Fibroblast of upper back skin (primary cell): ENCODE measurements at places on chromosomes 6 and 20.

DNA sequence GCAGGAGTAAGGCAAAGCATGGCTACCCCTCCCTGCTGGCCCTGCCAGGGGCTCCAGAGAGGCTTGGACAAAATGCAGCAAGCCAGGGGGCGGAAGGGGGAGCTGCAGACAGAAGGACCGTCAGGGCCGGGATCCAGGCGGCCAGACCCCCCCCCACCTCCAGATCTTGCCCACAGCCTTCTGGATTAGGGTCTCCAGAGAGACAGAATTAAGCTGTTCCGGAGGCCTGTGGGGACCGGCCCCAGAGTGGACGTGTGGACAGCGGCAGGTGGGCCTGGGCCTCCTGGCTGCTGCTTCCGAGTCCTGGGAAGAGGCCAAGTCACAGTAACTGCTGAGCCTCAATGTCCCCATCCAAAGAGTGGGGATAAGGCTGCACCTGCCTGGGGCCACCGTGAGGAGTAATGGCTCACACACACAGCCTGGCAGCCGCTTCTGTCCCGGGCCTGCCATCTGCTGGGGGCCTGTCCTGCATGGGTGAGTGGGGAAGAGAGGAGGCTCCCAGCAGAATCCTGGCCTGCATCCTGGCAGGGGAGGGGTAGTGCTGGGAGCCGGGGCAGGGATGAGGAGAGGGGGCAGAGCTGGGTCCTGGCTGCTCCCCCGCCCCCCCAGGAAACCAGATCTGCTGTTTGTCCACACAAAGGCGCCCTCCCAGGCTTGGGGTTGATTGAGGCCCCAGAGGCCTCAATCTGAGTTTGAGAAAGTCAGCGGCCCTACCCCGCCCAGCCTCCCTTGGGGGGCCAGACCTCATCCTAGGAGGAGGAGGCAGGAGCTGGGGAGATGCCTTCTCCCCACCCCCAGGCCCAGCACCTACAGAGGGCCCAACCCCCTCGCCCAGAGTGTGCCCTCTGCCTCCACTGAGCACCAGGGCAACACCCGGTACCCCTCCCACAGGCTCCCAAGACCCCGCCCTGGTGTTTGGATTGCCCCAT is 3.9 kb downstream of the LAMA5 start:
- no peak for DNase-seq

- peak; percentile 47 for DNase-seq
These were observed 112.0 kb upstream of the BEND6 start for GRCh38 chr6:56842686-56843475.

DNA sequence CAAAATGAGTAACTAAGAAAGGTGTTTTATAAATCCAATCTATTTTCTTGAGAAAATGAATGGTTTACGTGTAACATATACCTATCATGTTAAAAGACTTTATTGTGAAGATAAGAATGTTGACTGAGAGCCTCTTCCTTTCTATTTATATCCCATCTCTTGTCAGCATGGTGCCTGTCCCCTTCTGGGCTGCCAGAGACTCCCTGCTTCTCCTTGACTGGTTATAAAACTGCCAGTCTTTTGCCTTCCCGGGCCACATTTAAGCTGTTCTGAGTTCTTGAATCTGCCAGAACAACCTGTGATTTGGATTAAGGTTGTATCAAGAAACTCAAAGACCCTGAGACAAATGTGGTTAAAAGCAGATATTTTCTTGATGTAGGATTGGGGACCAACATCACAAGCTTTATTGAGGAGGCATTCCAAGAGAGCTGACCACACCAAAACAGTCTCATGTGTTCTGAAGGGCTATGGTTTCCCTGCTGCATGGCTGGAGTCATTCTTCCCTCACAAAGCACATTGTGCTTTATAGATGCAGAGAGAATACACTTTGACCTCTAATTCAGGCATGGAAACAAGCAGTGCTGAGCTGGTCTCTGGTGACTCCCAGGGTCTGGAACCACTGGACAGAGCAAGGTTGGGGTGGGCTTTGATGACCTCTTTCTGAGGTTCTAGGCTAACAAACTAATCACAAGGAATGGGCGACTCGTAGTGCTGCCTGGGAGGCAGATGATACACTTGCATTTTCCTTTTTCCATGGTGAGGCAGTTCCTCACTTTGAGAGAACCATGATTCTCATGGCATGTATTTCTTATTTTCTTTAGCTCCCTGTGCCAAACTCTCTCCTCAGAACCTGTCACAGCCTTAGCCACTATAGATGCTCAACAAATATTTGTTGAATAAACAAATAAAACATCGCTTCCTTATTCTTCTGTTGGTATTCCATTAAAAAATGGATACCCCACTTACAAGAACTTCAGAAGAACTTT is 205.0 kb upstream of the PREP start:
- DNase-seq = no peak

GRCh38 chr6:36712816-36713215 is 15.2 kb downstream of the RAB44 start:
- no peak for DNase-seq

GRCh38 chr20:20808016-20808415 is 95.6 kb upstream of the RALGAPA2 start:
- no peak for DNase-seq

DNA sequence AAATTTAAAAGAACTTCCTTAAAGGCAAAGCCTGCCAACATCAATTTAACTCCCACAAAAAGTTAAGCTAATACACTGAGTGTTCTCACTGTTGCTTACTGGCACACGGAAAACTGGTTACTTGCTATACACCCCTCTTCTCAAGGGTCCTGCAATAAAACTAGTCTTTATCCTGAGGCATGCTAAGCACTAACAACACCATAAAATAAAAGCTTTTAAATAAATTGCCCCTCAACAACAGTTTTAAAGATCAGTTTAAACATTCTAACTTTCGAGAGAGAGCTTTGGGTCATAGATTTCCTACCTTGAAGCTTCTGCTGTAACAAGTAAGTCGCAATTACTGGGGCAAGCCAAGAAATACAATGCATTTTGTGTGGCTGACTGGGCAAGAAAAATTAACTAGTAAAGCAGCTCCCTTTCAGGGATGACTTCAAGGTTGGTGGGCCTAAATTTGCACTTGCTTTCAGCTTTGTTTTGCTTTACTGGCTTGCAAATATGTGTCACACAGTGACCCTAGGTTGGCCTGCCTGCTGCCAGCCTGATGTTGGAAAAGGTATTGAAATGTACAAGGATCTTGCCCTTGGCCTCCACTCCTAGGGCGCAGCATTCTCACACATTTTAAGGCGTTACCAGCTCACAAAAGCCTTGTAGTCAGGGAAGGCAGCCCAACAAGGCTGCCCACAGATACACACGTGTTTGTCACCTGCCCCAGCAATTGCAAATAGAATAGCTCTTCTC is 4.0 kb upstream of the HEY2 start:
- DNase-seq = no peak

GRCh38 chr6:156507656-156508055 is 269.5 kb upstream of the ARID1B start:
- DNase-seq = no peak

GRCh38 chr6:25035512-25036435 is 100.0 kb upstream of the RIPOR2 start:
- no peak for DNase-seq

- DNase-seq = no peak
These were observed 112.3 kb downstream of the MAN1A1 start for GRCh38 chr6:119237177-119237715.

DNA sequence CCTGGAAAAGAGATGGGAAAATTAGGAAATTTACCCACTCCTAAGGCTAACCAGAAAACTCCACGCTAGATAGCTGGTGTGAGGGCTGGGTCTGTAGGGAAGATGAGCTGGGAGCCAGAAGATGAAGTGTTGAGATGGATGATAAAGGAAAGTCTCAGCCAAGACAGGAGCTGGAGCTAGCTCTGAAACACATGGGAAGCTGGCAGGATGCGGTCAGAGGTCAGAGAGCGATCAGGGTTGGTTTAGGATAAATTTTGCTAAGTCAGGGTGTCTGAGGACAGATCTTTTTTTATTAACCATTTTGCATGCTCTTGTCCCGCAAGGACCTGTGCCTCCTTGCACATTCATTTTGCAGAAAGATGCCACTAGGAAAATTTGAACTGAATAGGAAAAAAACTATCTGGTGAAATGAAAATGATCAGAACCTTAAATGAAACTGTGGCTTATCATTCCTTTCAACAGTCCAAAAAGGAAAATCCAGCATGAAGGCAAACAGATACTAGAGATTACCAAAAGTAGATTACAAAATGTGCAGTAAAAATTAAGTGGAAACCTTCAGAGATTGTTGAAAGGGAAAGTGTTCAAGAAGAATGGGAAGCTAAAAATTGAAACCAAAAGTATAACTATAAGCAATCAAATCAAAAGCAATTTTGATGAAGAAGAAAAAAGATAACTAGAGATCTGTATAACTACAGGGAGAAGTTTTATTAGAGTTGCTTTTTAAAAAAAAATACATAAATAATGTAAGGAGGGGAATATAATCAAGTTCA is 10.7 kb upstream of the EDN1 start:
- DNase-seq = no peak

DNA sequence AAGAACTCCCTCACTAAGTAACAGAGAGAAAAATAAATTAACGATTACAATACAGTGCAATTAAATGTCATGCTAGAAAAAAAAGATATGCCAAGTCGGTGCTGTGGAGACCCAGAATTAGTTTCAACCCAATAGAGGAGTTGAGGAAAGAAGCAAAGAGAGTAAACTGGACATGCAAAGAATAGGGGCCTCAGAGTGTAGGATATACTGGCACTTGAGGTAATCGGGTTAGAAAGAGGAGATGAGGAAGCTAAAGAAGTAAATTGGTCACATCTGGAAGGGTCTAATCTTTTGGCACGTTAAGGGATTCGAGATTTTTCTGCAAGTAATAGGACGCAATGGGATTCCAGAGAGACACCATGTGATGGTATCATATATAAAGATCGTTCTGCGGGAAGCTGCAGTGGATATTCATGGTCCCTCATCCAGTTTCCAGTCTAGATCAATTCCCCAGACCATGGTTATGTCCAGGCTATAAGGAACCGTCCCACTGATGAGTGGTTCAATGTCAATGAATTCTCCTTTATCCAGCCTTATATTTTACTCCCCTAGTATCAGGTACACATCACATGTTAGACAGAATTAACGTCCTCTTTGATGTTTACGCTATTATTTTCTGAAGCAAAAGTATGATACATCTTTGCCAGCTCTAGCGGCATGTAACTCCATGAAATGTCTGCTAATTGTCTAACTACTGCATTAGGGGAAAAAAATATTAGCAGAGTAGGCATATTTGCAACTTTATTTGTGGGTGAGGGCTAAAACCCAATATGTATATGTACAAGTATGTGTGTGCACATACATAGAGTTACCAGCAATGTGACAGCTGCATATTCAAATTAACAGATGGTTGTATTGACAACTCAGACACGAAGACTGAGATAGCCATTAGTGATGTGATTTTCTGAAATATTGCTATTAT is 1.1 kb upstream of the TBC1D32 start:
- DNase-seq = peak; percentile 13

DNA sequence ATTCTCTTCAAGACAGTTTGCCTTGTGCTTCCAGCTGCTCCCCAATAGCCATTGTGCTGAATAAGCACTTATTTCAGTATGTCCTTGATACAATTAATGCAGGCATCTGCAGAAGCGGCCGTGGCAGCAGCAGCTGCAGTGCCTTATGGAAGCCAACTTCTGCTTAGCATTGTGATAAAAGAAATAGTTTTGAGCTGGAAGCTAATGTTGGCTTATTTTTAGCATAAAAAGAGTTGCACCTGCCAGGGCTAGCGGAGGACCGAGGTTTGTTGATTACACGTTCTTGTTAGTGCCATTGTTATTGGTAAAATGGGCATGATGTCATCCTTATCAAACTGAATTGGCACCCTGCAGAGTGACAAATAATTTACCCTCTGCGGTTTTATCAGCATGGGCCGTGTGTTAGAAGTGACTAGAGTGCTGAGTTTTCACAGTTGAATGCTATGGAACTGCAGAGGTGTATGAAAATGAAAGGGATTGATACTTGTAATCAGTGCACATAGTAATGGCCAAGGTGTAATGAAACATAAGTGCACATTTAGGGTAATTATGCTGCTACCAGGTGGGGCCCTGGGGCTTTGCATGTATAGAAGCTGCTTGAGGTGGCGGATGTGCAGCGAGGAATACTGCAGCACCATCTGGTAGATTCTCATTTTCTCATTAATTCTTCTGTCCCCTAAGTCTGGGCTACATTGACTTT is 334.3 kb downstream of the CDKAL1 start:
- no peak for DNase-seq

- DNase-seq = peak; percentile 93
These were observed 309.8 kb downstream of the CDC5L start for GRCh38 chr6:44697327-44697726.

DNA sequence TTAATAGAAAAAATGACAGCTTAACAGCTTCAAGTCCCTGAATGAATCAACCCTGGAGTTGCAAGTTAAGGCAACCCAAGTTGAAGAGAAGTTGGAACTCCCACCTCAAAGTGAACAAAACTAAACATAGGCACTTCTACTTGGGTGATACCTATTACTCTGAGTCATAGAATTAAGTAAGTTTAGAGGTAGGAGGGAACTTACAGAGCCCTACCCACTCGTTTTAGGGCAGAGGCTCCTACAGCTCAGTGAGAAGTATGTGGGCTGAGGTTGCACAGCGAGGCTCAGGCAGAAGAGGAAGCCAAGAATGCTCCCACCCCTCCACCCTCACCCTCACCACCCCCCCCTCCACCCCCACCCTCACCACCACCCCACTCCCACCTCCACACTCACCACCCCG is 42.2 kb downstream of the NFATC2 start:
- DNase-seq = no peak
